ENCODE measurements at places on chromosomes 6 and 20.

DNA sequence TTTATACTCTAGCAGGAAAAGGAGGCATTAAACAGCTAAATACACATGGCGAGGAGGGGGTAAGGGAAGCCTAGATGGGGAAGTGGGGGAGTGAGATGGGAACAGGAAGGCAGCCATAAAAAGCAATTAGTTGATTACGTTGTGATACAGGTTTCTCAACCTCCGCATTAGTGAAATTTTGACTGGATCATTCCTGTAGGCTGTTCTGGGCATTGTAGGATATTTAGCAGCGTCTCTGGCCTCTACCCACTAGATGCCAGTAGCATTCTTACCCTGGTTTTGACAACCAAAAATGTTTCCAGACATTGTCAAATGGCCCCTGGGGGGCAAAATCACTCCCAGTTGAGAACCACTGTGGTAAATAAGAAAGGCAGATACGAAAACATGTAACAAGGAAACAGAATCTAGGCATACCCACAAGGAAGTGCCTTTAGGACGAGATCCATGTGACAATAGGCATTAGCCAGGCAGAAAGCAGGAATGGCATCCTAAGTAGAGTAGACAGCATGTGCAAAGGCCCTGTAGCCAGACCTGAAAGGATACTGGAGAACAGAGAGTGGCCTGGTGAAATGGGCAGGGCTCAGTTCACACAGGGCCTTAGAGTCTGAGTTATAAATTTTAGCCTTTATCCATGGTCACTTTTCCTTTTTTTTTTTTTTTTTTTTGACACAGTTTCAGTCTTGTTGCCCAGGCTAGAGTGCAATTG, 25.8 kb upstream of the PTPN1 start:
- DNase-seq, result no peak

DNA sequence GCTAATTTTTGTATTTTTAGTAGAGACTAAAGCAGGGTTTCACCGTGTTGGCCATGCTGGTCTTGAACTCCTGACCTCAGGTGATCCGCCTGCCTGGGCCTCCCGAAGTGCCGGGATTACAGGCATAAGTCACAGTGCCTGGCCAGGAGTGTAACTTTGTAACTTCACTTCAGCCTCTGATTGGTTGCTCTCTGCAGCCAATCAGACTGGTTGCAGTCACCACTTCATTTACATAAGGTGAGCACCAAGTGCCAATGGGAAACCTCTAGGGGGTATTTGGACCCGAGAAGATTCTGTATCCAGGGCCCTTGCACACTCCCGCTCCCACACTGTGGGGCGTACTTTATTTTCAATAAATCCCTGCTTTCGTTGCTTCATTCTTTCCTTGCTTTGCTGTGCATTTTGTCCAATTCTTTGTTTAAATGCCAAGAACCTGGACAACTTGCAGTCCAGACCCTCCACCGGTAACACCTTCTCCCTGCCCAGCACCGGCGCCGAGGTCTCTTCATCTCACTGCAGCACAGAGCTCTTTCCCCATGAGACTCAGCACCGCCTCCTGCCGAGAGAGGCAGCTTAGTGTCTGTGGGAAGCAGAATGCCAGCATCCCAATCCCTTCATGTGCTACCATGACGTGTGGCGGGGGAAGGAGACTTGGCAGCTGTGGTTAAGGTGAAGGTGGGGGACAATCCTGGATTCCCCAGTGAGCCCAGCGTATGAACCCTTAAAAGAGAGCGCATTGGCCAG, 14.0 kb upstream of the MRGBP start:
- DNase-seq, result no peak

GRCh38 chr20:13455713-13456112, 183.0 kb downstream of the TASP1 start:
- DNase-seq, result no peak

DNA sequence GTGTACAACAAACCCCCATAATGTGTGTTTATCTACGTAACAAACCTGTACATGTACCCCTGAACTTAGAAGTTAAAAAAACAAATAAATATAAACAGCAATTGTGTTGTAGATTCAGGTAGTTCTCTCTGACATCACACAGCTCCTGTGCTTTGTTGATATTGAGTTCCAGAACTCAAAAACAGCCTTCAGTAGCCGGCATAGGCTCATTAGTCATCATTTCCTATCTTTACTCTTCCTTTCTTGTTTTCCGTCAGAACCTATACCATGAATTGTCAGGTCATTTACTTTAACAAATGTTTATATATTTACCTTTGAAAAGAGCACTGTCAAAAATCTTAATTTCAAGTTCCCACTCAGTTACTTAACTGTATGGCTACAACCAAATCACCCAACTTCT, 88.8 kb downstream of the ADTRP start:
- DNase-seq, result no peak

GRCh38 chr20:1370548-1371110, 22.2 kb downstream of the FKBP1A start:
- no peak for DNase-seq

DNA sequence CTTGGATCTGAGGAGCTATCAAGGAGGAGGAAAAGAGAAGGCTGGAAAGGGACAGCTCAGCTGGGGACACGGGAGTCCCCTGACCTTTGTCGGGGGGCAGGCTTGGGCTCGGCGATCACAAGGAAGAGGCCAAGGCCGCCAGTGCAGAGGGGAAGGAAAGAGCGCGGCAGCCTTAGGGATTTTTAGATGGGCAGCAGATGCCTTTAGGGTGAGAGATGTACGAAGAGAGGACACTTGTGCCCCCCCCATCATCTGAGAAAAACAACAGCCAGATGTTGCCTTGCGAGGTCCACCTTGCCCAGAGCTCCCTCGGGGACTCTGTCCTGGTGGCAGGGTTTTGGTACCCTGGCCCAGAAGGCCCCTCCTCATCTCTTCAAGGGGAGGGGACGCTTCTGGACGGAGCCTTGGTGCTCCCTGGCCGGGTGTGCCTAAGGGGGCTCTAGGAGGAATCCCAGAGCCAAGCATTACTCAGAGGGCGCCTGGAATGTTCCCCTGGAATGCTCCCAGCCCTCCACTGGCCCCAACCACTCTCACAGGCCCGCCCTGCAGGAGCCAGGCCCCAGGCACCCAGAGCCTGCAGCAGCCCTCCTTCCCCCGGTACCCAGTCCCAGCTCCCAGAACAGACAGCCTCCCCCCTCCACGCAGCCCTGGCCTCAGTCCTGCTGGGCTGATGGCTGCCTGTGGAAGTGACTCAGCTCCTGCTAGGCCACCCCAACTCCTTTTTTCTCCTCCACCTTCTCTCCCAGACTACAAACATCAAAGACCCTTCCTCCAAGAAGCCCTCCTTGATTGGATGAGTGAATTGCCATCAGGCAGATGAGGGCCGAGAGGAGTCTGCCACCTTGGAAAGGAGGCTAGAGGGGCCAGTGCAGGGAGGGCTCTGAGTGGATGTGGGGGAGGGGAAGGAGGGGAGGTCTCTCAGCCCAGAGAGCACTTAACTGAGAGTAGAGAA, 1.8 kb downstream of the ADAM33 start:
- no peak for DNase-seq

DNA sequence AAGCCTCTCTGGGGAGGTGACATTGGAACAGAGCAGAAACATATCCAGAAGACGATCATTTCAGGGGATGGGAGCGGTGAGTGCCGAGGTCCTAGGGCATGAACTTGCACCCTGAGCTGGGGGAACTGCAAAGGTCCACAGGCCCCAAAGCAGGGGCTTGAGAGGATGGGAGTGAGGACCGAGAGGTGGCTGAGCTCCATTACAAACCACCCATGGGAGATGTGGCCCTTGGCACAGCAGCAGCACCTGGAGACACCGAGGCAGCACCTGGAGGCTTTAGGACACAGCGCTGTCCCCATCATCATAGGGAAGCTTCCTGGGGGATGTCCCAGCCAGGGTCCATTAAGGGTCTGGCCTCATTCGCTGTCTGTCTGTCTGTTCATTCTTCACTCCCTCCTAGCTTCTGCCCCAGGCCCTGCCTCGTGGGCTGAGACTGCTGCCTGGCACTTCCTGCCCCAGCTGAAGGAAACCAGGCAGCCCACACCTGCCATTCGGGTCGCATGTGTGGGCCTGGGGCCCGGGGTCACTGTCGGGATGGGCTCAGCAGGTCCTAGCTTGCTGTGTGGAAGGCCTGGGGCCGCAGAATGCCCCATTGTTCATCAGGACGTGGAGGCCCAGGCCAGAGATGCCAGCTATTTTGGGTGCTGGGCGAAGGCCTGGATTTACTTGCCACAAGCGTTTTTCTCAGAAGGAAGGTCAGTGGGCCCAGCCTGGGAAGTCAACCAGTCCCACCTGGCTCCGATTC, 42.8 kb upstream of the STX16 start:
- DNase-seq, result no peak

- no peak for DNase-seq
Measured at GRCh38 chr20:54105653-54106052, 35.3 kb upstream of the BCAS1 start.

GRCh38 chr20:23528867-23529431, 38.0 kb downstream of the CST8 start:
- no peak for DNase-seq

GRCh38 chr6:38738261-38738660, 23.1 kb downstream of the DNAH8 start:
- DNase-seq, result no peak

GRCh38 chr20:47876311-47877088, 91.2 kb upstream of the SULF2 start:
- no peak for DNase-seq

DNA sequence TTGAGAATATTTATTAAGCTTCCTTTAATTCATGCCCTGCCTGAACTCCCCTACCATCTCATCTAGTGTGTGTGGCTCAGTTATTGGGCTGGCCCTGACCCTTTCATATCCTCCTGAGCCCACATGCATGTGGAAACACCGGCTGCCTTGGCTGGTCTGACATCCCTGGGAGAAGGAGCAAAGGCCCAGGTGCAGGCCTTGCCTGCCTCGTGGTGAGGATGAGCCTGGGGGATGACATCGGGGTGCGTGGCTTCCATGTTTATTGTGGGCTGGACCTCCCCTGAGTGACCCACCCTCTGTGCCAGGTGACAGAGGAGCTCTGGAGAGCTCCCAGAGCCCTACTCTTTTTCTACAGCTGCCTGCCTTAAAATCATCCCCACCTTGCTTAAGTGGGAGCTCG, 69.1 kb downstream of the FOXA2 start:
- no peak for DNase-seq

DNA sequence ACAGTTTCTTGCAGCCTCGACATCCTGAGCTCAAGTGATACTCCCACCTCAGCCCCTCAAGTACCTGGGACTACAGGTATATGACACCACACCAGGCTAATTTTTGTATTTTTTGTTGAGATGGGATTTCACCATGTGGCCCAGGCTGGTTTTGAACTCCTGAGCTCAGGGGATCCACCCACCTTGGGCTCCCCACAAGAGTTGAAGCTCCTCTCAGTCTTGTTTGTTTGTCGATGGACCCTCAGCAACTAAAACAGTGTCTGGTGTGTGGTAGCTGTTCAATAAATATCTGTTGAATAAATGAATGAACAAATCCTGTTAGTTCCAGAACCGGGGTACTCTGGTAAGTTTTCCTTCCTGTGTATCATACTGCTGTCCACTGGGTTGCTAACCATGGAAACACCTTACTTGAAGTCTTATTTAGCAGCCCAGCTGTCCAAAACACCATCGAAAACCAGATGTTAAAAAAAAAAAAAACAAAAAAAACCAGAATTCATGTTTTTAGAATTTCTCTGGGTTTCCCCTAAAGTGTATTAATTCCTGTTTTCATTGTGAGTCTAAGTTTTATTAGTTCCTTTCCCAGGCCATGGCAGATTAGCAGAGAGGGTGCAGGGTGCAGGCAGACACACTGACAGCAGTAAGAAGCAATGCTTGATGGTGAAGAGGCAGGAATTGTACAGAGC, 7.8 kb upstream of the EZR start:
- no peak for DNase-seq
